ENCODE measurements at places on chromosomes 4 and X.

- DNase-seq = no peak
Measured at GRCh38 chr4:94452476-94453371, 982 bp downstream of the PDLIM5 start.

GRCh38 chr4:169675825-169676224, 55.4 kb downstream of the CLCN3 start:
- no peak for DNase-seq

- DNase-seq = no peak
Measured at GRCh38 chrX:17441965-17442364, 67.0 kb downstream of the NHS start.

GRCh38 chr4:3518941-3519340, 13.3 kb downstream of the LRPAP1 start:
- no peak for DNase-seq

- DNase-seq = no peak
Measured at GRCh38 chr4:48439988-48440387, 43.2 kb upstream of the SLC10A4 start.

DNA sequence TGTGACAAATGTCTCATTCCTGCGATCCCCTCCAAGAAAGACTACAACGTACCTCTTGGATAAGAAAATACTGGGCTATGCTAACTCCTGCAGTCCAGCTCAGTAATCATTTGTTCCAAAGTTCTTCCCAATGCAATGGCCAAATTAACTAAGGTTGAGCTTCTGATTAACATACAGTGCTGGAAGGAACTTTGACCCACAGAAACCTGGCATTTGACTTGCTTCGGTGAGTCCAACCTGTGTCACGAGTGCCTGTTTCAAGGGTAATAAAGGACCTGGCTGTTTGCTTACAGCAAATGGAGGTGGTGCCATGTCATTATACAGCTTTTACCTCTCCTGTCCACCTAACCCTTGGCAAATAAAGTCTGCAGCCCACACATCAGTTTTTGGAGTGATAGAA, 83.2 kb downstream of the RBM47 start:
- no peak for DNase-seq

Measured in HuH-7.5 (cell line).